ENCODE measurements at places on chromosomes 3 and 15.

DNA sequence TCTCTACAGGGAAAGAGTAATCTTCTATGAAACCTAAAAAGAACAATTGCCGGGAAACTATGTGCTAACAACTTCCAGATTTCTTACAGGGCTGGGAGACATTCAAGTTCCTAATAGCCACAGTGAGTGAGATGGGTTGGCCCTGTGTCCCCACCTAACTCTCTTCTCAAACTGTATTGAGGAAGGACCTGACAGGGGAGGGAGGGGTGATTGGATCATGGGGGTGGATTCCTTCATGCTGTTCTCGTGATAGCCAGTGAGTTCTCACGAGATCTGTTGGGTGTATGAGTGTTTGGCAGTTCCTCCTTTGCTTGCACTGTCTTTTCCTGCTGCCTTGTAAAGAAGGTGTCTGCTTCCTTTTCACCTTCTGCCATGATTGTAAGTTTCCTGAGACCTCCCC is 958.7 kb downstream of the AGBL1 start:
- ATAC-seq = no peak

- no peak for ATAC-seq
Observed at GRCh38 chr3:99498550-99499234, 139.7 kb upstream of the COL8A1 start.

DNA sequence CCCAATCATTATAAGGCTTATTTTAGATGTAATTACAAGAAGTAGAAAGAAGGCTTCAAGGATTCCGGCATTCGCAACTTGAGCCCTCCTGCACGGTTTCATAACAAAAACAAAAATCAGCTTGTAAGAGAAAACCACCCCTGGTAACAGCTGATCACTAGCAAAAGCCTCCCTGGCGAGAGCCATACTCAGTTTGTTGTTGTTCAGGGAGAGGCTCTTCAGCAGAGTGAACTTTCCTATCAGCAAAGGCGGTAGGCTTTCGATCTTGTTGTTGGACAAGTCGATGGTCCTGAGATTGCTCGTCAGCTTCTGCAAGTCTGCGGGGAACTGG is 710 bp downstream of the LRRC57 start:
- ATAC-seq = peak; percentile 12

- peak; percentile 88 for ATAC-seq
Observed at GRCh38 chr3:64224826-64225610, at the start of gene PRICKLE2. Gene PRICKLE2, minus strand, starts transcription at chr3:64225466. Its CDS starts 26,539 bp downstream, at chr3:64198927.

DNA sequence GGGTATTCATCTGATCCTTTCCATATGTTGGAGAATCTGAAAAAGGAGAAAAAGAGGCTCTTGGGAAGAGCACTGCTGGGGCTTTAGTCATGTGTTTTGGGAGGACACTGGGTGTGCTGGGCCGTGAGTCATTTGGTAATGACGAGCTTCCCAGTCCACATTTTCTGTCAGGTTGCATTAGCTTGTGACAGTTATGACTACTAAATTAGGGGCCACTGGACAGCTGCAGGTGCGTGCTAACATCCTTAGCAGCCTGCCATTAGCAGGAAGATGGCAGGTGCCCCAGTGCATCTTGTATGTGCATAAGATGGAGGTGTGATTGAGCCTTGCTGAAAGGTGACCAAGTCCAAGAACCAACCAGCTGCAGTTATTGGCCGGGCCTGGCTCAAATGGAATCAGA is 242.4 kb downstream of the RYR3 start:
- no peak for ATAC-seq

DNA sequence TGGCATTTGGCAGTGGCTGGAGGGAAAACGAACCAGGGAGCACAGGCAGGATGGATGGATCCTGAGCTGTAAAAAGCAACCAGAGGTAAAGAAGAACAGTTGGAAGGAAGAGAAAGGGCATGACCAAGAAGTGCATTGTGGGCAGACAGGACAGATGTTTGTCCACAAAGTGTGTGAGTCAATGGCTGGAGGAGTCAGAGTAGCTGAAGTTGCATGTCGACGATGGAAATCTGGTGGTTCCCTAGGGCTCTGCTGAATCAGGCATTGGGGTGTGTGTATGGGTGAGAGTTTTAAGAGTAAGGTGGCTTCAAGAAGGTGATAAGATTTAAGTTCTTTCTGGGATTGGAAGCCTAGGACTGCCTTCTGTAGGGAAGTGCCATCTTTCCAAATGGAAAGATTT is 214.0 kb upstream of the BHLHE40 start:
- ATAC-seq = no peak

DNA sequence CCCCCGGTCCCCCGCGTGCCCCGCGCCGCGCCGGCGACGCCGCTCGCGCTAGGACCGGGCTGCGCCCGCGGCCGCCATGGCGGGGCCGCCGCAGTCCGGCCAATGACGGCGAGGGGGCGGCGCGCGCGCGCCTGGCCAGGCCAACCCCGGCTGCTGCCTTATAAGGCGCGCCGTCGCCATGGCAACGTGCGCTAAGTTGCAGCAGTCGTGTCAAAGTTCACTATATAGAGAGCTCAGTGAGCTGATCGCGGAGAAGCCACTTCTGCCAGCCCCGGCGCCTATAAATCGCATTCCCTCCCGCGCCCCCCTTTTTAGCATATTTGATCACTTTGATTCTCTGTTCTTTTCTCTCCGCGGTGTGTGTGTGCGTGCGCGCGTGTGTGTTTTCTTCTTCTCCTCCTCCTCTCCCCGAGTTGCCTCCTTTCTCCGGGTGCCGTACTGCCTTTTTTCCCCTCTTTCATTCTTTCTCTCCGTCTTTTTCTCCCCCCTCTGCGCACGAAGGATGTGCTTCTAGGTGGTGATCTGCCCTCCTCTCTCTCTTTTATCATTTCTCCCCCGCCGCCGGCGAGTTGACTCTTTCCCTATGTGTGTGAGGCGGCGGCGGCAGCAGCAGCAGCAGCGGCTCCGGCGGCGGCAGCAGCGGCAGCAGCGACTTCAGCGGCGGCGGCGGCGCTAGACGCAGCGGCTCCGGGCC is at the start of gene NR2F2:
TSS of gene NR2F2 (plus strand) at position 251 of the 694 bp plus-strand sequence. CDS start 1,406 bp downstream, outside the sequence.
- peak; percentile 94 for ATAC-seq

GRCh38 chr15:58629625-58630024 is 119.9 kb downstream of the ADAM10 start:
- no peak for ATAC-seq

DNA sequence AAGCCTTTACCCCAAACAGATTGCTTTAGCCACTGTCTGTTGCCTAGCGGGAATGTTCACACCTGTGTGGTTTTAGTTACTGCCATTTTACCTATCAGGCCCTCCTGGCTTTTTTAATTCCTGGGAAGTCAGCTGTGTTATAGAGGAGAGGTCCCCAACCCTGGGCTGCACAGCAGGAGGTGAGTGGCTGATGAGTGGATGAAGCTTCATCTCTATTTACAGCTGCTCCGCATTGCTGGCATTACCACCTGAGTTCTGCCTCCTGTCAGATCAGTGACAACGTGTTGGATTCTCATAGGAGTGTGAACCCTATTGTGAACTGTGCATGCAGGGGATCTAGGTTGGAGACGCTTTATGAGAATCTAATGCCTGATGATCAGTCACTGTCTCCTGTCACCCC is 127.0 kb downstream of the MBNL1 start:
- no peak for ATAC-seq

DNA sequence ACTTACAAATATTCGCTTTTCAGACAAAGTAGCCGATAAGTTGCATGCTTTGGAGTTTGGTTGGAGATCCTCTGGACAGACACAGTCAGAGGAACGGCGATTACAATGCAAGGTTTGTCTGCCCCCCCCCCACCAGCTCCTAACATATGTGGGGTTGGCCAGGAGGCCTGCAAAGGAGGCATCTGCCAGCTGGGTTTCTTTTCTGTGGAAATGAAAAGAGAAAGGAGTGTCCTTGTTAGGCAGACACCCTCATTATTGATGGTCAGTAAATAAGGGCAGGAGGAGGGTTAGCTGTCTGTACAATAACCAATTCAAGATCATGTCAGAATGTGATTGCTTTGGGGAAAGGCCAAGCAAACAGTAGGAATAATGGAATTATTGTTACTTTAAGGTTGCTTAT is 49.1 kb downstream of the TLNRD1 start:
- no peak for ATAC-seq

DNA sequence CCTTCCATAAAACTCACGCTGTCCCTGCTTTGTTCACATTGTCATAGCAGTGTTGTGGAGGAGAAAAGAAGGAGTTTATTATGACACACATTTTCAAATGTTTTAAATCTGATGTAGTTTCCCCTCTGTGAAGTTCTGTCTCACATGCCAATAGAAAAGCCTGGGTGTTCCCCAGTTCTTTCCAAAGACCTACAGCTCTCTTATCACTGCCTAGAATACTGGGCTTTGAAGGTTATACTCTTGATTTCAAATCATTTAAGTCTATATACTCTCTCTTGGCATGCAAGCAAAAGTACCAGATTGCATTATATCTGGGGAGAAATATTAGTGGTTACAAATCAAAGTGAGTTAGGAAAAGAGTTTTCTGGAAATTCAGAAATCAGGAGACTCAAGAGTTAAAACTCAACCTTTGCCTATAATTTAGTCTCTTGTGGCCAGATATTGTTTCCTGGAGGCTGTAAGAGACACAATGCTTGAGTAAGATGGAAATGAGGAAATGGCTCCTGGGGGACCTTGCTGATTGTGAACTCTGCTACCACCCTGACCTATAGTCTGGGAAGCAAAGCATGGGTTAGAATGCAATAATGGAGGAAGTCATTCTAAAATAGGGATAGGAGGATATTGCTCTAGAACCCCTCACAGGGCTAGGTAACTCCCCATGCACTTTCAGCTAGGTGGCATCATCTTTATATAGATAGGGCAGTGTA is 182.8 kb downstream of the KCNAB1 start:
- ATAC-seq = no peak

DNA sequence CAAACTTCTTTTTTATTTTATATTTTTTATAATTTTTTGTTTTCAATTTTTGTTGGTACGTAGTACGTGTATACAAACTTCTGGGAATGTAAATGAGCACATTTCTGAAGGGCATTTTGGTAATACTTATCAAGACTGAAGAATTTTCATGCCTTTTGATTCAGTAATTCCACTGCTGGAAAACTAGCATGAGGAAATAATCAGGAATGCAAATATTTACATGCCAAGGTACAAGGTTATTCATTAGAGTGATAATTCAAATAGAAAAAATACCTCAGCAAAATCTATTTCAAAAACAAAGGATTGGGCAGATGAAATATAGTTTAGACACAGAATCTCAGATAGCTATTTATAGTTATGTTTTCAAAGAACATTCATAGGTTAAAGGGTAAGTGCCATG is 128.7 kb downstream of the DMXL2 start:
- ATAC-seq = no peak

DNA sequence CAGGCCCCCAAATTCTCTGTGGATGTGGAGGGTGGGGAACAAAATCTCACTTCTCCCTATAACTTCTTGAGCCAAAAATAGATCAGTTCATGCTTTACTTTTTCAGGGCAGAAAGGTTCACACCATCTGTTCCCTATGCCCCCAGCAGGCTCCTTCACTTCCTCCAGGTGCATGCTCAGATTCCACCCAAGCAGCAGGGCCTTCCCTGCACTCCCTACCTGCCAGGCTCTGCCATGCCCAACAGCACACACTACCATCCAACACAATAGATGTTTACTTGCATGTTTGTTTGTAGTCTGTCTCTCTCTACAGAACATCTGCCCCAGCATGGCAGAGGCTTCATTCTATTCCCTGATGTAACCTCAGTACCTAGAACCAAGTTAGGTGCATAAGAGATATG is 43.3 kb downstream of the GABRB3 start:
- ATAC-seq = no peak

- peak; percentile 23 for ATAC-seq
Observed at GRCh38 chr3:181726351-181727330, 14.9 kb downstream of the SOX2 start.

DNA sequence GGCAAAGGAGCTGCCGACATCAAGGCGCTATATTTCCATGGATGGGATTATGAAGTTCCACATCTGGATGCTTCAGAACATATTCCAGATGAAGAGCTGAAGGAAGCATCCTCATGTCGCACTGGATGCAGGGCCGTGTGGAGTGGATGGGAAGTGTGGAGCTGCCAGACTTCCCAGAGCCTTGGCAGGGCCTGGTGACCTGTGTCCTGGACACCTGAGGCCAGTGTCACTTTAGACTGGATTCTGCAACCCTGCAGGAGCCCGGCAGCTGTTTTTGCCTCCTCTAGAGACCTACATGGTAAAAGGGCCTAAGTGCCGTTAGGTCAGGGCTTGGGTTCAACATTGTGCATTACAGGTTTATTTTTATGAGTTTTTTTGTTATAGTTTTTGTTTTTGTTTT is 11.3 kb upstream of the XYLB start:
- no peak for ATAC-seq

GRCh38 chr3:19063936-19064335 is 84.4 kb upstream of the KCNH8 start:
- no peak for ATAC-seq

- ATAC-seq = peak; percentile 1
Observed at GRCh38 chr15:40050788-40051470, 11.9 kb upstream of the SRP14 start.

- no peak for ATAC-seq
Observed at GRCh38 chr15:61798631-61799030, 261.6 kb downstream of the VPS13C start.

GRCh38 chr3:52128118-52128683 is 26.0 kb downstream of the POC1A start:
- peak; percentile 11 for ATAC-seq

DNA sequence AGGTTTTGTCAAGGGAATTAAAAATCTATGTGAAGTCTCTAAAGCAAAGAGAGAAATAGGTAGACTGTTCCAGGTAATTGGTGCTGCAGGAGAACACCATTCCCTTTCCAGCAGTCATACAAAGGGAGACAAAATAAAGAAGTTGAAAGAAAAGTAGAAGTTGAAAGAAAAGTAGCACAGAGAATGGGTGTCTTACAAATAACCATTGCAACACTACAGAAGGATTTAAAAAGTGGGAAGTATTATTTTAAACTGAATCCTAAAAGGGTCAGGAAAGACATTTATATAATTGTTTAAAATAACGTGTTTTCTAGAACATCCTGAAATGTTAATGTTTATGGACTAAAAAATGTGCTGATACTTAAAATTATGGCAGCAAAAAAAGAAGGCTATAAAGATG is 223.8 kb downstream of the RSRC1 start:
- ATAC-seq = no peak

DNA sequence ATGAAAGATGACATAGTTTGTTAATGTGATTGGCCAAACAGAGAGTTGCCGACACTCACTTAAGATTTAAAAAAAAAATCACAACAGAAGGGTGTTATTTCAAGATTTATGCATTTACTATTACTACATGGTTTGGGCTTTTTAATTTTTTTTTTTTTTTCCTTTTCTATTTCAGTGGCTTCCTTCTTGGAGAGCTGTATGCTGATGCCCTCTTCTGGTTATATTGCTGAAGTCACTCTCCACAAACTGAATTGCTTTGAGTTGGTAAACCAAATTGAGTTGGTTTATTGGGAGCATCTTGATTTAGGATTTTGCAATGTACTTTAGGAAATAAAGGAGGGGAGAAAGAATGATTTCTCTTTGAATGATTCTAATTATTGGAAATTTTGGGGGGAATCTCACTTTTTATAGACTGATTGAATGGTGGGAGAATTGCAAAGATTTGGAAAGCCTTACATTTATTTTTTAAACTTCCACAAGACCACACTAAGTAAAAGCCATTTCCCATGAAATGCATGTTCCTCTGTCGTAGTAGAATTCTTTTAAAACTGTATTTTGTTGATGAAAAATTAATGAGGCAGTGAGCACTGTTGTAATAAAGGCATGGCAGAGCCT is 186.6 kb upstream of the FEZF2 start:
- ATAC-seq = no peak

All from esophagus mucosa (tissue), 1 donor.